SHP77 (cell line): ENCODE measurements at places on chromosomes 1 and 21.

DNA sequence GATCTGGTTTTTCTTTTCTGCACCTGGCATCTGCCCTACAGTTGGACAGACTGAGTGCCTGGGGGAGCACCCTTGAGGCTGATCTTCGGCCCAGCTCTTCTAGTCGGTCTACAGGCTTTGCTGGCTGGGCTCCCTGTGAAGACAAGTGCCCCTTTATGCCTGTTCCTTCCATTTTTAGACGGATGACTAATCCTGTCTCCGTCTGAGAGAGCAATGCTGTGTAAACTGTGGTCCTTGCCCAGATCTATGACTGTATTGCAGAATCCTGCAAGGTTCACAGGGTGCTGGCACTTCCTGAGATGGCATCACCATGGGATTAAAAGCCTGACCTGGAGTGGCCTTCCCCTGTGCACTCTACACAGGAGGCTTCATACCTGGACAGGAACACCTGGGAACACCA, 47.6 kb upstream of the SAMD13 start:
- DNase-seq, result peak; percentile 43

DNA sequence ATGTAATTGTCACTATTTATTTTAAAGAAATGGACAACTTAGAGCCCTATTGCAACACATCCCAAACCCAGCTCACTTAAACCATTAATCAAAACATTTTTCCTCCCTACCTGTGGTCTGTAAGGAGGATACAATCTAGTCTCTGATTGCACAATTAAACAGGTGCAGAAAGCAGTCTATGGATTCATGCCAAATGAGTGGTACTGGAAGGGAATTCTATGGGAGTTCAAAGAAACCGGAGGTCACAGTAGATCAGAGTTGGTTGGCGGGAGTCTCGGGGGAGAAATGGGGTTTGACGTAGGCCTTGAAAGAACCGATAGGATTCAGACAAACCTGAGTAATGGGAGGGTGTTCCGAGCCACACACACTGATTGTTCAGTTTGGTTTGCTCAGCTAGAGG, 314.9 kb downstream of the KIF26B start:
- no peak for DNase-seq

DNA sequence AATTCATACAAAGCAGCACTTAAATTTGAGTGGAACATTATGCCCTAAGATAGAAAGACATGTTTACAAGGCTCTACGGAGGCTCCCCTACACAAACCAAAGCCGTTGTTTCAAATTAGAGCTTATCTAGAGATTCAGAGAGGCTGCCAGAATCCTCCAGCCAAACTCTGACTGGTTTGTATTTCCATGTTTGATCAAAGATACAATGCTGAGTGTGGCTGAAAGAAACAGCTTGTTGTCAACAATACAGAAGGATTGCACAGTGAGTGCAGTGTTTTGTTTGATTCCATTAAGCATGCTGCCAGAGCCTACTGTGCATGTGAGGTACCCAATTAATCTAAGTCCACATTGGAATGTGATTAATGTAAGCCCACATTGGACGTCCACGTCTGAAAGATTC, 402.7 kb downstream of the DISC1 start:
- no peak for DNase-seq

DNA sequence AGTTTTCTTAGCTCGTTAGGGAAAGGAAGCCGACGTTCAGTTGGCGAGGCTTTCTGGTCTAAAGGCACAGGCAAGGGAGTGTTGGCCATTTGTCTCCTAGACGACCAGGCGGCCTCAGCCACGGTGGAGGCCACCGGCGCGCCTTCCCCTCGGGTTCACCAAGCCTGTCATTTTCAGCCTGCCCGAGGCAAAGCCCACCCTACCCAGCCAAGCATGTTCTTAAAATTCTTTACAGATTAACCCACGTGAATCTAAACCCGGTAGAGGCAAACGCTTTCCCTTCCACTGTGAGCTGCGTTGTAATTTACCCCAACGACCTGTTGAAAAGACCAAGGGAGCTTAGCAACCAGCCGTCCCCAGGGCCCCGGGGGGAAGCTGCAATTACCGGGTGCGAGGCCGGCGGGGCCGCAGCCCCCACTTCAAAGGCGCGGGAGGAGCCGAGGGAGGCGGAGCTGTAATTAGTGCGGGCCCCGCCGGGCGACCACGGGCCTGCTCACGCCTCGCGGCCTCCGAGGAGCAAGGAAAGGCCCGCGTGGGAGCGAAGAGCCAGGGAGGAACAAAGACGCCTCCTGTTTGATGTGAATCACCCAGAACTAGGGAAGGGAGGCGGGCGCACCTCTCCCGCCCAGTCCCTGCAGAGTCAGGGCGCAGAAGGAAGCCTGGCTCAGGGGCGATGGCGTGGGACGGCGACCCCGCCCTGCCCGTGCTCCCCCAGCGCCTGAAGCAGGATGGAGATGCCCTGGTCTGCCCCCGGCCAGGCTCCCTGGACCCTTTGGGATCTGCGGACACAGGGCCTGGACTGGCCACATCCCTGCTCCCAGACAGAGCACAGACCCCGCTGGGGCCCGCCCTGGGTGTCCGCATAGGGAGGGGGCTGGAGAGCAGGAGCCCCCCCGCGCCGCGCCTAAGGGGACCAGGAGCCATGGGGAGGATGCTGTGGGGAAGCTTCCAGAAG, 12.1 kb upstream of the TSPEAR start:
- DNase-seq, result no peak

GRCh38 chr1:113048064-113048463, 24.9 kb upstream of the LRIG2 start:
- DNase-seq, result no peak

GRCh38 chr1:224378855-224379631, 22.4 kb downstream of the CNIH4 start:
- DNase-seq, result no peak

DNA sequence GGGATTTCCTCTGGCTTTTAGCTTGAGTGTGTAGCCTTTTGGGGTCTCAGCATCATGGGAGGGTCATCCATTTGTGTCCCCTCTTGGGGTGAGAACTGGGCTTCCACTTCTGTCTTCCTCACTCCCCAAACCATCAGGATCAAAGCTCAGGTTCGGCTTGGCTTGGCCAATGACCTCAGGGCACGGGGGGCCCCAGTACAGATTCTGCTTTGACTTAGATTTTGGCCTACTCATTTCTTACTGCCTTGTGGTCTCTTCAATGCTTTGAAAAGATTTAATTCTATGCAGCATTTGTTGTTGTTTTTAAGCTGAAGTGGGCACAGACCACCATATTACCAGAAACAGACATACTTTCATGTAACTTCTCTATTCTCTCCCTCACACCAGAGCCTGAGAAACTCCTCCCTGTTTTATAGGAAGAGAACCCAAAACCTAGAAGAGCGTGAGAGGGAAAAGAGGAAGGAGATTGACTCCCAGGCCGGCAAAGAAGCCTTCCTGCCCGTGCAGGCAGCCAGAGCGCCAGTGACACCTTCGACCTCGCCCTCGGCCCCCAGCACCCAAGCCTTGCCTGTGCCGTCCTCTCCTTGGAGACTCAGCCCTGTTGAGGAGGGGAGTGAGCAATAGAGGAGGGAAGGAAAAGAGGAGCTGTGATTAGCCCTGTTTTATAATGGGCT, 1.9 kb upstream of the S100A3 start:
- DNase-seq, result no peak

DNA sequence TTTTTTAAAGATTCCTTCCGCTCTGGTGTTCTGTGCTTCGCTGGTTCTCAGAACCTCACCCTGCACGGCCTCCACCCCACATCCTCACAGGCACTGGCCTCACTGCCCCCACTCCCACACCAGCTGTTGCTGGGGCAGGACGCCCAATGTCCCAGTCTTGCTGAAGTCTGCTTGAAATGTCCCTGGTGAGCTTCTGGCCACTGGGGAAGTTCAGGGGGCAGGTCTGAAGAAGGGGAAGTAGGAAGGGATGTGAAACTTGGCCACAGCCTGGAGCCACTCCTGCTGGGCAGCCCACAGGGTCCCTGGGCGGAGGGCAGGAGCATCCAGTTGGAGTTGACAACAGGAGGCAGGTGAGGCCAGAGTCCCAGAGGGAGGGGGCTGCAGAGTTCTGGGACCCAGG, at the start of gene C1QA:
Gene C1QA (plus strand): TSS at position 276 of the 400 bp plus-strand sequence. CDS start 989 bp downstream, outside the sequence.
- no peak for DNase-seq

- no peak for DNase-seq
Measured at GRCh38 chr1:61425040-61425439, 299.9 kb downstream of the TM2D1 start.

GRCh38 chr1:36258960-36259344, 34.7 kb downstream of the THRAP3 start:
- DNase-seq, result no peak

- no peak for DNase-seq
Measured at GRCh38 chr1:235416662-235417049, 49.4 kb downstream of the TBCE start.

GRCh38 chr1:222413991-222414549, 133.8 kb downstream of the HHIPL2 start:
- DNase-seq, result no peak

- no peak for DNase-seq
Measured at GRCh38 chr1:165468726-165469249, 23.9 kb upstream of the RXRG start.

DNA sequence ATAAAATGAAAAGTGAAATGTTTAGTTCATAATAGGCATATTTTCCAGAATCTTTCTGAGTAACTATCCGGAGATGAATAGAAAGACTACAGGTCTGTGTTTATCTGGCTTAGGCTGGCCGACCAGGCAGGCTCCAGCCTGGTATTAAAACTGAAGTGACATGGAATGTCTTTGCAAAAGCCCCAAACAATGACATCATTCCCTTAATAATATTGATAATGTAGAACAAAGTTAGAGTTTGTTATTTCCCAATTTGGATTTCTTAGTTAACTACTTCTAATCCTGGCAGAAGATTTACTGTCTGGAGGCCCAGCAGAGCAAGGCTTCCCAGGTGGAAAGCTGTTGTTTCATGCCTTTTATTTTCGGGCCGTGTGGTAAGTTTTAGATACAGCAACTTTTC, 207.7 kb downstream of the GREM2 start:
- no peak for DNase-seq

- DNase-seq, result no peak
Measured at GRCh38 chr1:22941257-22941656, 31.4 kb downstream of the LACTBL1 start.

DNA sequence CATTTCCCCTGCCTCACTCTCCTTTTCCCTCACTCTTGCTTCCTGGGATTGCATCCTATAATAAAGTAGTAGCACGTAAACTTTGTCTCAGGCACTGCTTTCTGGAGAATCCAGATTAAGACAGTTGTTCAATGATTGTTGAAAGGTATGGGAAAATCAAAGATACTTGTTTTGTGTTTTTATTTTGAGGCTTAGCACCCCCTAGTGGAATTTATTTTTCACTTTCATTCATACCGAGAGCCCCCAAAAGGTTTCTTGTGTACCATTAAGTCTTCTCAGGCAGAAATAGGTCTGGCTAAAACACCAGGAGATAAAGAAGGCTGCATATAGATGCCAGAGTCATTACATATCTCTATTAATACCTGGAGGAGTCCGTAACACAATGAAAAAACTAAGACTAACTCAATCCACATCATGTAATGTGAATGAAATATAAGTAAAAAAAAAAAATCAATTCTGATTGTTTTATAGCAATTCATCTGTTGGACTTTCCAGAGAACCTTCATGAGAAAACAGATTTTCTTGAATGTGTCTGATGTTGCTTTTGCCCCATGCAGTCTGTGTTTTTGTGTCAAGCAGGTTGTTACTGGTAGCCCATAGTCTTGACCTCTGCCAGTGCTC, 103.5 kb downstream of the RPE65 start:
- DNase-seq, result no peak

GRCh38 chr1:118262865-118263264, 77.8 kb upstream of the SPAG17 start:
- no peak for DNase-seq

DNA sequence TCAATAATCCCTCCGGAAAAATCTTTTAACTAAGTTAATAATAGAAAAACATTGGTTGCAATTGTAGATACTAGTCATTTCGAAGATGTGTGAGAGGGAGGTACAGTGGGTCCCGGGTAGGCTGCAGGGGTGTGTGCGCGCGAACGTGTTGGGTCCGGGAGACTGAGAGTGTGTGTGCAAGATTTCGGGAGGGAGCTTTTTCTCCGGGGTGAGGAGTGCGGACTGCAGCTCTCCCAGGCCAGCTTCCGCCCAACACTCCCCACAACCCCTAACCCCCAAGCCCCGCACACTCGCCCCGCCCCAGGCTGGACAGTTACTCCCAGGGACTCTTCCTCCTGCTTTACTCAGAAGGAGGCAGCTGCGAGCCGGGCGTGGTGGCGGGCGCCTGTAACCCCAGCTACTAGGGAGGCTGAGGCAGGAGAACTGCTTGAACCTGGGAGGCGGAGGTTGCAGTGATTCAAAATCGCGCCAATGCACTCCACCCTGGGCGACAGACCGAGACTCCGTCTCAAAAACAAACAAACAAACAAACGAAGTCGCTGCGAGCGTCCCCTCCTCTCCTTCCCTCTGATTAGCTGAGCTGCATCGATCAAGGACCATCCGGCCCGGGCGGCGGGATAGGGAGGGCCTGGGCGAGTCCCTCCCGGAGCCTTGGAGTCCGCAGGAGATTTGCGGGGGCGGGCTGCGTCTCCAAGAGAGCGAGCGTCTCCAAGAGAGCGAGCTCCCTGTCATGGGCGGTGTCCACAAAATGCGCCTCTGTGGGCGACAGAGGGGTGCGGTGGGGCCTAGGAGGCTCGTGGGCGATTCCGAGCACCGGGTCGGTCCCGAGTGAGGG, 28.3 kb upstream of the PPM1J start:
- DNase-seq, result no peak

- DNase-seq, result no peak
Measured at GRCh38 chr21:26448751-26449150, 124.3 kb downstream of the CYYR1 start.

- peak; percentile 47 for DNase-seq
Measured at GRCh38 chr1:226061841-226062557, 517 bp upstream of the H3-3A start.

DNA sequence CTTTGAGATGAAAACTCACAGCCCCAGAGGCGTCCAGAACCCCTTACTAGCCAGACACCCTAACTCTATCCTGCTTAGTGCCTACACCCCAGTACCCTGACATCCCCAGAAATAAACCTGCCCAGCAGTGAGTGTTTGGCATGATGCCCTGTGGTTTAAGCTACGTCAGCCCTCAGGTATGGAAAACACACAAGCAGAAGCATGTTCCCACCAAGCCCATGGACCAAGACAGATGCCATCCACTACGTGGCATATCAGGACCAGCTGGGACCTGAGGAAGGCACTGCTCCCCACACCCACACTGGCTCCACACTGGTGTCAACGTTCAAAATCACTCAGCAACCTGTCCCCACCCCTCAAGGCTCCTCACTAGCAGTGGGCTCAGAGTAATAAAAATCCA, 116.4 kb downstream of the SYT2 start:
- no peak for DNase-seq

DNA sequence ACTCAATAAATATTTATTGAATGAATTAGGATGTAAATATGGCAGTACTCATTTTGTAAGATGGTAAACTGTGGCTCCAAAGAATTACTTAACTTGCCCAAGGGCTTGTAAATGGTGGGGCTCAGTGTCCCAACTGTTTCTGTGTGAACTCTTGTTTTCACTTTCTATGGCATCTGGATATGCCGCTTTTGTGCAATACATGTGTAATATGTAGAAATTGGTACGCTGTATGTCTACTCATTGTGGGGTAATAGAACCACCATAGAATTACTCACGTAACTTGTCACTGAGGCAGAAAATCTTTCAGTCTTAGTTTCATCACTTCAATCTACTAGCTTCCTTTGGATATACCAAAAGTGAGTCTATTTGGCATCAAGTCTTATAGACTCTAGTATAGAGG, 977 bp downstream of the PRPF3 start:
- DNase-seq, result no peak
